ENCODE measurements at places on chromosomes 6 and 20.

GRCh38 chr6:43807228-43808061 is 37.4 kb downstream of the VEGFA start:
- no peak for DNase-seq

- DNase-seq = no peak
These were observed 2.4 kb downstream of the LAMA2 start for GRCh38 chr6:128885381-128885780.

DNA sequence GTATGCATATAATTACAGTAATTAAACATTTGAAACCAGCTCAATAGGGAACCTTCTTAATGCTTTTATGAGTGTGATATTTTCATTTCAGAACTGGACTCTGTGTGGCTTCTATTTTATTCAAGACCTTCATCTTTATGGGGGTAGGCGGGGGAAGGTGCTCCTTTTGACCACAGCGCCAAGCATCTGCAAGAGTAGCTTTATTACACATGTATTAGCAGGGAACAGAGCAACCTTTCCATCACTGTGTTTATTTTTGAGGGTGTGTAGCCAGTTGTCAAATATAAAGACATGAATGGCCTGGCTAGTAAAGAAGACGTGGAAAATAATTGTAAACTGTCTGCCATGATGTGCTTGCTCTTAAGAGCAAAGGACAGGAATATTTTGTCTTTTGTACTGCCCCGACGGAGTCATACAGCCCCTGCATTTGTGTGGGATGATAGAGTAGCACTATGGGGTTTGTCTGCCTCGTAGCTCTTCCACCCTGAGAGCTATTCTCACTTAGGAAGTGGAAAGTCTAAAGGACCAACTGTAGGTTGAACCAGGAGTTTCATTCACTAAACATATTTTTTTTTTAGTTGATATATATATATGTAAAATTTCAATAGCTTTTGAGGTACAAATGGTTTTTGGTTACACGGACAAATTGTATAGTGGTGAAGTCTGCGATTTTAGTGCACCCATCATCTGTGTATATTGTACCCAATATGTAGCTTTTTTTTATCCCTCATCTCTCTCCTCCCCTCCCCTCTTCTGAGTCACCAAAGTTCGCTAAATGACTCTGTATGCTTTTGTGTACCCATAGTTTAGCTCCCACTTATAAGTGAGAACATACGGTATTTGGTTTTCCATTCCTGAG is 91.2 kb downstream of the CARMIL1 start:
- no peak for DNase-seq

GRCh38 chr20:45779011-45779915 is 12.4 kb downstream of the WFDC3 start:
- DNase-seq = peak; percentile 91

GRCh38 chr20:11992426-11992825 is 74.7 kb downstream of the BTBD3 start:
- no peak for DNase-seq

GRCh38 chr6:170378502-170378901 is 71.9 kb downstream of the FAM120B start:
- no peak for DNase-seq

DNA sequence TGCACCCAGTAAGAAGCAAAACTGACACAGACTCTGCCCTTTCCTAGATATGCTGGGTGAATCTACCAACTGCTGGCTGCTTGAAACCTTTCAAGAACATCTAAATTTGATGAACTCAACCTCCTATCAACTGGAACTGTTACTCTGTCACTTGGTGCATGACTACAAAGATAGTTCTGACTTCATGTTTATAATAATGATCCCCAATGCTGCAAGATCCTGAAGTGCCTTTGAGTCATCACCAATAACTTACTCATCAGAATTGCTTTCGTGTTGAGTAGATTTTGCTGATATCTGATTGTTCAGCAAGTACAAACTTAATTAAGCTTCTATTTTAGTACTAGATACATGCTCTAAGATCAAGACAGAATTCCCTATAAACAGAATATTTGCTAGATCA is 100.2 kb upstream of the ARMC2 start:
- no peak for DNase-seq

DNA sequence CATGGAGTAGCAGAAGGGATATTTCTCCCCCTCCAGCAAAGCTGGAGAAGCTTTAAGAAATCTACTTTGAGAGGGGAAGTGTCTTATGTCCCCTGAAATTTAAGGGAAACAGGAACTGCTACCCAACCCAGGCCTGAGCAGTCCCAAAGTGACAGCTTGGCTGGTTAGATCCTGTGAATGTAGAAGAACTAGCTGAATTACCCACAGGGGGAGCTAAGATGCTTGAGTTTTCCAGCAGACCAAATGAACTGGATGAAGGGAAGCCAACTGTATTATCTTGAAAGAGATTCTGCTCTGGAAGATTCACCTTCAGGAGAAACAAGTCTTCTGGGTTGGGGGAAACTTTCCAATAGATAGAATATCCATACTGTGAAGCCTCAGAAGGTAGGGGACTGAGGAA is 303.3 kb upstream of the MMS22L start:
- peak; percentile 5 for DNase-seq

DNA sequence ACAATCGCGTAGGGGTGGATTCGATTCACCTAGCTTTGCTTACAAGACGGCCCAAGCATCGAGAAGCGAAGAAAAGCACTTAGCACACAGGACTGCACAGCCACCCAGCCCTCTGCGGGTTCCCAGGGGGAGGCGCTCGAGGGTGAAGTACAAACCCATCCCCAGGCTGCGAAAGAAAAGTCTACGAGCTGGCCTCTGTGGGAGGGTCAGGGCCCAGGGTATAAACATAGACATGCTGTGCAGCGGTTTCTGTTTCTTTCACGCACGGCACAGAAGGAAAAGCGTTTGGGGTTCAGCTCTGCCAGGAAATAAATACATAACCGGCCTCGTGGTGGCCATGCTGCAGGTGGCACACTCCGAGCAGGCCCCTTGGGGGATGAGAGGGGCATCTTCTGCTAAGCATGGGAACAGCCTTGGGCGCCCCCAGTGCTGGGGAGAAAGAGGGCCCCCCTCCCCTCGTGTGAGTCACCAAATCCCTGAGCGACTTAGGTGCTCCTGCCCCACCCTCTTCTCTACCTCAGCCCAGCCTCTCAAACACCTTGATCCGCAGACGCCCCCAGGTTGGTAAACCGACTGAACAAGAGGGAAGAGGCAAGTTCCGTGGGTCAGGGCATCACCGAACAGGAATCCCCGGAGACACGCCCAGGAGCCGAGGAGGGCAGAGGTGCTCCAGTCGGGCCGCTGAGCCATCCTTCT is 91.6 kb upstream of the RIPOR2 start:
- no peak for DNase-seq

DNA sequence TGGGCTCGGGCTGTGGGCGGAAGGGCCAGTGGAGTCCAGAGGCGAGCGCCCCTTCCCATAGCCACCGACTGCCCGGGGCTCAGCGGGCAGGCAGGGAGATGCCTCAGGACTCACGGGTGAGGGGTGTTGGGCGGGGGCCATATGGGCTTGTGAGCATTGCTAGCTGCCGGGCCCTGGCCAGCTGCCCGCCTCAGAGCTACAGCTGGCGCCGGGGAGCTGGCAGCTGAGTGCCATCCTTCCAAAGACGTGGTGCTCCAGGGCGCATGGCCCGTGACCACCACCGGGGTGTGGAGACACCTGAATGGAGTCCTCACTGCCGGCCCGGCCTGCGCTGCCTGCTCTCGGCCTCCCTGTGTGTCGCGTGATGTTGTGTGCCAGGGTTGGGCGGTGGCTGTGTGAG is 10.6 kb upstream of the RBBP8NL start:
- DNase-seq = no peak

- DNase-seq = no peak
These were observed 160.8 kb downstream of the SCML4 start for GRCh38 chr6:107663308-107663707.

DNA sequence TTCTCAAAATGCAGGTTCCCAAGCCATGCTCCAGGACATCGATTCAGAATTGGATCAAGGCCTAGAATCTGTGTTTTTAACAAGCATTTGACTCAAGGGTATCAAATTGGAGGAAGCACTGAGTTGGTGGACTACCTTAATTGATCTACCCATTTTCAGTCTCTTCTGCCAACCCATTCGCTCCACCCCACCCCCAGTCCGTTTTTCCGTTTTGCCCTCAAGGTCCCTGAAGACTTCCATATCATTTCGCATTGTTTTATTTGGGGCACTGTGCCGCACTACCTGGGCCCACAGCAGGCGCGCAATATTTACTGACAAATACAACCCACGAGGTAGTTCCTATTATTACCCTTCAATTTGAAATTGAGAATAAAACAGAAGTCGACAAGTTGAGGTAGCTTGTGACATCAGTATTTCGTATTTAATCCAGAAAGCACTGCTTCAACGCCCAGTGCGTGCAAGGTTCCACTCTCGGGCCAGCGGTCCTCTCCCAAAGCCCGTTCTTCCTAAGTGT is 557 bp upstream of the DHX35 start:
- DNase-seq = no peak

DNA sequence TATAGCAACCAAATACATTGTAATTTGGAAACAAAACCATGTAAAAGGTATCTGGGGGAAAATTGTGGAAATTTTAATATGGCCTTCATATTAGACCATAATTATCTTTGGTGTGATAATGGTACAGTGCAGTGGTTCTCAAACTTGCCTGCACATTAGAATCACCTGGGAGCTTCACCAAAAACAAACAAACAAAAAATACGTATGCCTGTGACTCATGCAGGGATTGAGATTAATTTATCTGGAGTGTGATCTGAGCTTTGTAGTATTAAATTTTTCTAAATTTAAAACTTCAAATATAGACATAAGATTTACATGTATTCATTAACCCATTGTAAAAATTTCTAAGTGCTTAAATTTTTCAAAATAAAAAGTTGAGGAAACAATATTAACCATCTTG is 31.5 kb downstream of the ARHGAP18 start:
- DNase-seq = no peak

DNA sequence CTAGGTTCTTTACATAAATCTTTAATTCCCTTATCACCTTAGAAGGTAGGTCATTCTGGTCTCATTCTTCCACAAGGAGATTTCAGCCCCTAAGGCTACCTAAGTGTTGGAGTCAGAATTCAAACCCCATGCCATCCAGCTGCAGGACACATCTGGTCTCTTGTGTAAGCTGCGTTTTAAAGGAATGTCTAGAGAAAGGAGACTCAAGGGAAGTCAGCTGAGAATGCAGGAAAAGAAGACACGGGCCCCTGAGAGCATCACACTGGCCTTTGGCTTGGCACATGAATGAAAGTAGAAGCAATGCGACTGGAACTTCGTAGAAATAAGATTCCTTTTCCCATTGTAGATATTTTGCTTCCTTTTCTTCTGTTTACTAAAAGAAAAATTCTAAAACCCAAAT is 76.7 kb upstream of the SYNJ2 start:
- DNase-seq = no peak

DNA sequence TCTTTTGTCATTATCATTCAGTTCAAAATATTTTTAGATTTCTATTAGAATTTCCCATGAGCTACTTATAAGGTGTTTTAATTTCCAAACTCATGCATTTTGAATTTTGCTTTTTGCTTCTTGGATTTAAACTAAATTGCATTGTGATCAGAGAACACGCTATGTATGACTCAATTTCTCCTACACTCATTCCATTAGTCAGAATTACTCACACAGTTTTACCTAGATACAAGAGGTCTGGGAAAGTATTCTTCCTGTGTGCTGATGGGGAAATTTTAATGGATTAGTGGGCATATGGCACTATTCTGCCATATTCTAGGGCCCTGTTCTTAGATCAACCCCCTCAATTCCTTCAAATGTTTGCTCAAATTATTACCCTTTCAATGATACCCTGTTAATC is 49.9 kb upstream of the BMP5 start:
- peak; percentile 62 for DNase-seq
